Bronchial epithelial cell (primary cell): ENCODE measurements at places on chromosomes 4 and X. TPM values are rescaled to one million over a fixed set of nuclear protein-coding genes. Genes with fewer than 3 reads are reported as not detected.

CXCL3 gene
- total RNA-seq, result 0.26 and 1.2 TPM in 2 replicates

NUP62CL gene
- 3.9 and 5.1 TPM in 2 replicates for total RNA-seq

PDE6B gene
- 0.64 TPM in 1 of 2 replicates, not detected in the other for total RNA-seq

TMEM35A gene
- not detected in 2 replicates for total RNA-seq

- DNase-seq, result peak; percentile 15
These were observed 2.0 kb upstream of the HPGD start for GRCh38 chr4:174524242-174524641.

DNA sequence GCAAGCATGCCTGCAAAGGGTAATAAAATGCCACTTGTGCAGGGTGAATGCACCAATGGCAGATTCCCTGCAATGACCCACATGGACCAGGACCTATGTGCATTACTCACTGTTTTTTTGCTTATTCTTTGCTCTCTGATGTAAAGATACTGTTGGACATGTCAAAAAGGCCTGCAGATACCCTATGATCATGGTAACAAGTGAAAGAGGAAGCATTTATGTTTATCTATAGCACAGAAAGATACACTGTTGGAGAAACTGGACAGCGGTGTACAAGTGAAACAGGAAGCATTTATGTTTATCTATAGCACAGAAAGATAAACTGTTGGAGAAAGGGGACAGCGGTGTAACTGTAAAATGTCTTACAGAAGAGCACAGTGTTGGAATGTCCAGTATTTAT, 127.5 kb downstream of the PAPSS1 start:
- no peak for DNase-seq

DNA sequence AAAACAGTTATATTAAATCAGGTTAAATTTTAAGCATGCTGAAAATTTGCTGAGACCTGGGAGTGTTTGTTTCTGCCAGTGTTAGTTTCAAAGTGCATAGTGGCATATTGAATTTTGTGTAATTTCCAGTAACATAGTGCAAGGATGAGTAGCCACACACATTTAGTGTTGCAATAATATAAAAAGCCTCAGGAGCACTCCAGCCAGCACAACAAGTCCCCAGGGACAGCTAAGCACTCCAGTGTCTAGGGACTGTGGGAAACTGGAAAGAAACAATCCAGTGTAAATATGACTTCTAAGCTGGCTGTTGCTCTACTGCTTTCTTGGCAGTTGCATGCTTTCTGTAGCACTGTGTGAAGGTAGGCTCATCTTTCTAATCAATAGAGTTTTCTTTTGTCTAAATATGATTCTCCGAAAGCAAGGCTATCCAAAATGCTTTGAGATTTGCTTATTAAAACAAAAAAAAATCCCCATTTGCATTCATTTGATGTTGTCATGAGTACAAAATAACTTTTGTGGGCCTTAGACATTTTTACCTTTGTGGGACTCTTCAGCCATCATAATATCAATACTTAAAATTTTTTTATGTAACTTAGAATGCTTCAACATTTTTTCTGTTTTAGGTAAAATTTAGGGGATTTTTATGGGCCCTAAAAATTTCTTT, 24.2 kb upstream of the CXCL2 start:
- peak; percentile 10 for DNase-seq

DNA sequence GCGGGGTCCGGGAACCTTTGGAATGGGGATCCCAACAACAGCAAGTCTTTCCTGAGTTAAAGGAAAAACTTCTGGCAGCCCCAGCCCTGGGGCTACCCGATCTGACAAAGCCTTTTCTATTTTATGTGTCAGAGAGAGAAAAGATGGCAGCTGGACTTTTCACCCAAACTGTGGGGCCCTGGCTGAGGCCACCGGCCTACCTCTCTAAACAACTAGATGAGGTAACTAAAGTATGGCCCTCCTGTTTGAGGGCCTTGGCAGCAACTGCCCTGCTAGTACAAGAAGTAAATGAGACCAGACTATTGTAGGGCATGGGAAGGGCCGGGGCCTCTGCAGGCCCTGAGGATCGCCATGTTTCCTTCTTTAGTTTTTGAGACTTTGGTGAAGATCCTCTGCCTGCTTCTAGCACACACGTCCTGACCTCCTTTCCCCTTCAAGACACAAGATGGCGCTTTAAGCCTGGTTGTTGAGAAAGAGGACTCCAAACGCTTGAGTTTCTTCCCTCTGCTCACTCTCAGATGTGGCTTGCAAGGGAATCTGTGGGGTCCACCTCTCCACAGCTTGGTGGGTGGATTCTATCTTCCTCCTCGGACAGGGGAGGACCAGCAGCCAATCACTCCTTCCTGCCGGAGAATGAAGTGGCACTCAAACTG, 18.5 kb upstream of the DRD5 start:
- peak; percentile 71 for DNase-seq

DNA sequence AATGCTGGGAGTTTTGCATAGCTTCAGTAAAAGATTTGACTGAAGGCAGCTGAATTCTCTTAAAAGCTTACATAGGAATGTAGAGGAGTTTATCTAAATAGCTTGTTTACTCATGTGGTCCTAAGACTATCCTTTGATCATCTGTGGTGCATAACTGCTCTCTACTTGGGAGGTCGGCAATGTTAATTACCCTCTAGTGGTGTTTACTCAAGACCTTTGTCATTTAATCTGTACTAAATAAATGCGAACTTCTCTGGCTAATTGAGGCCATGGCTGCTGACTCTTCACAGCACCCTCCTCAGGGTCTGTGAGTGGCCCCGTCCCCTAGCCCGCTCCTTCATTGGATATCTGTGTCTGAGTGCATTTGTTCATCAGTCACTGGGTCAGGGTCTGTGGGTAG, 13.8 kb upstream of the TMEM33 start:
- DNase-seq, result no peak

DNA sequence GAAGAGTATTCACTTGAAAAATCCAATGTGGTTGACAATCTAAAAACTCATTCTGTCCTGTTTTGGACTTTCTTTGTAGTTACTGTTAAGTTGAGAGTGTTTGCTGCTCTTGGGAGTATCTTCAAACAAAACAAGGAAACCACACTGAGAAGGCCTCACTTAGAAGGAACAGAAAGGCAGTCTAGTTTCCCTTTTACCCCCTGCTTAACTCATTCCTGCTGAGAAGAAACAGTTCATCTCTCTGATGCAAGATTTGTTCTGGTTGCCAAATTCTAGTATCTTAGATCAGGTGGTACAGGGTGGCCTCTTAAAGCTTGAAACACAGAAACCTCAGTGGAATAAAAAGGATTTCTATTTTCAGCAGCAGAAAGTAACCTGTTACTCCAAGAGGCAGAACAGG, 41.4 kb downstream of the GUCY2F start:
- DNase-seq, result no peak
